ENCODE measurements at places on chromosomes 13 and 19.
A peak's percentile ranks its signal among the peaks of the same experiment; 100 is the strongest.

GRCh38 chr19:44260343-44260681, 626 bp downstream of the ZNF233 start:
- DNase-seq, result no peak

DNA sequence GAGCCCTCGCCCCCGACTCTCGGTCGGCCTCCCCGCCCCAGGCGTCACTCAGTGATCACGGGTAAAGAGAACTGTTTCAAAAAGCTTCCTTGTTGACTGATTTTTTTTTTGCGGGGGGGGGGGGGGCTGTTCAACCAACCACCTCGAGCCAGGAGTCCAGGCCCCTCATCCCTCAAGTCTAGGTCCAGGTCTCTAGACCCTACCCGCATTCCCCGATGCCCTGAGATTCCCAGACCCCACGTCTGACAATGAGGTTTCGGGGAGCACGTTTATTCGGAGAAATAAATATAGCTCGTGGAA, 4.3 kb downstream of the HRC start:
- no peak for DNase-seq

DNA sequence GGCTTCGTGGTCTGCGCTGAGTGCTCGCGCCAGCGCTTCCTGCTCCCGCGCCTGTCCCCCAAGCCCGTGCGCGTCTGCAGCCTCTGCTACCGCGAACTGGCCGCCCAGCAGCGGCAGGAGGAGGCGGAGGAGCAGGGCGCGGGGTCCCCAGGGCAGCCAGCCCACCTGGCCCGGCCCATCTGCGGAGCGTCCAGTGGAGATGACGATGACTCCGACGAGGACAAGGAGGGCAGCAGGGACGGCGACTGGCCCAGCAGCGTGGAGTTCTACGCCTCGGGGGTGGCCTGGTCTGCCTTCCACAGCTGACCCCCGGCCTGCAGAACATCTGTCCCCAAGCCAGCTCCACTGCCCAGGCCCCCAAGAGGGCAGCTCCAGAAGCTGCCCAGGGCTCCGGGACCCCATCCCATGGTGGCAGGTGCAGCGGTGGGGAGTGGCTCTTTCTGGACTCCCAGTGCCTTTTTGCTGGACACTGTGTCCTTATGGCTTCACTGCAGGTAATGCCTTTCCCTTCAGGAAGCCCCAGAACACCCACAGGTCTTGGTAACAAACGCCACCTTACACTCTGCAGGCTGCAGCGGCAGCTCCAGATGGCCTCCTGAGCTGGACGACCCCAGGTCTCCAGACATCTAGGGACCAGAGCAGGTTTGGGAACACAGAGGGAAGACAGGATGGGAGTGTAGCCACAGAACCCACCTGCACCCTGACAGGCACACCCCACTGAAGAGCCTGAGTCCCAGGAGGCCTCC, 9.3 kb downstream of the PLEKHF1 start:
- no peak for DNase-seq

GRCh38 chr13:45688577-45688976, 13.5 kb upstream of the CBY2 start:
- no peak for DNase-seq

DNA sequence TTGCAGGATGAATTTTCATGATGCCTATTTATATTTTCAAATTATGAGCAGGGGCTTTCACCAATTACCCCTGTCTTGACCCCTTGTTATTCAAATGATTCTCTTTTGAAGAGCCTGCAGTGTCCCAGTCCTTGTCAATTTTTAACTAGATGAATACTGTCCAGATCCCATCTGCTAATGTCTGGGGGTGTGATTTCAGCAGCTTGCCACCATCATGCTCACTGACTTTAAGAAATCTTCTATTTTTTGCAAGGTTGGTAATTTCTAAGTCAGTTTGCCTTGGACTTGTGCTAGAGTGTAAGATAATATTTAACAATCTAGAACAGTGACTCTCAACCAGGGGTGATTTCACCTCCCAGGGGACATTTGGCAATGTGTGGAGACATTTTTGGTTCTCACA, 106.0 kb downstream of the CACNA1A start:
- DNase-seq, result no peak

DNA sequence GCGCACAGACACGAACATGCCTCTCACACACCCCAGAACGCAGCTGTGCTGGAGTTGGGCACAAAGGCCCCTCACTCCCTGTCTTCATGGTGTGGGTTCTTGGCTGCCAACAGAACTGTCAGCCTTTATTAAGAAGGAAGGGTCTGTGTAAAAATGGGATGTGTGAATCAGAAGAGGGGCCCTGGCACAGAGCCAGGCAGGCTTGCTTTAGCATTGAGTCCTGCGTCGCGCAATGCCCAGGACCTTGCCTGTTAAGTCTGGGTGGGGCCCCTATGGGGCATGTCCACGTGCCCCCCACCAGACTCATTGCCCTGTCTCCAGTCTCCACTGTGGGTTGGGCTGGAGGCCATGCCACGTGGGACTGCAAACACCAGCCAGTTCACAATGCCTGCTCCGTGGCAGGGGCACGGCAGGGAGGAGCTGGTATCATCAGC, 84.8 kb downstream of the SLC7A1 start:
- DNase-seq, result no peak

DNA sequence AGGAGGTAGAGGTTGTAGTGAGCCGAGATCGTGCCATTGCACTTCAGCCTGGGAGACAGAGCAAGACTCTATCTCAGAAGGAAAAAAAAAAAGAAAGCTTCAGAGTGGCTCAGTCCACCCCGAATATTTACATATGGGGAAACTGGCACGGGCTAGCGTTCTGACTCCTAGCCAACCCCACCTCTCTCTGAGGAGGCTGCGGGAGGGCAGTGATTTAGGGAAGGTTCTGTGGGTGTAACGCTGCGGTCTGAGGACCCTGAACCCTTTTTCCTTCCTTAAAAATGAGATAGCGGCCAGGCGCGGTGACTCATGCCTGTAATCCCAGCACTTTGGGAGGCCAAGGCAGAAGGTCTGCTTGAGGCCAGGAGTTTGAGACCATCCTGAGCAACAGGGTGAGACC, 5.0 kb downstream of the LRRC25 start:
- no peak for DNase-seq

- no peak for DNase-seq
These were observed 1730.1 kb downstream of the SLITRK5 start for GRCh38 chr13:89401264-89401675.

DNA sequence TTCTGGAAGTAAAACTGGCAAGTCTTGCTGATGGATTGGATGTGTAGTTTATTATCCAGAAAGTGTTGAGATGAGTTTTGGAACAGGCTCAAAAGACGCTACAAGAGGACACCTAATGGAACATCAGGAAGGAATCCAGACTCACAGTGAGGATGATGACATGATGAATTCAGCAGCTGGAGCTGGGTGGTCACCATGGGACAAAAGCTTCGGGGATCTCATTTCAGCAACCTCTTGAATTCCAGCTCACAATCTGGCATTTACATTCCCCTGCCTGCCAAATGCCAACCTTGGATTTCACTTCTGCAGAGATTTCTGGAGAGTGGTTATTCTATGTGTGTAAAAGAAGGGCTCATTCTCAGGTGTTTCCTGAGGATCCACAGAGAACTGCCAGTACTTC, 288.0 kb upstream of the TMTC4 start:
- no peak for DNase-seq

- DNase-seq, result no peak
These were observed 22.9 kb downstream of the SLC7A1 start for GRCh38 chr13:29572575-29572974.

DNA sequence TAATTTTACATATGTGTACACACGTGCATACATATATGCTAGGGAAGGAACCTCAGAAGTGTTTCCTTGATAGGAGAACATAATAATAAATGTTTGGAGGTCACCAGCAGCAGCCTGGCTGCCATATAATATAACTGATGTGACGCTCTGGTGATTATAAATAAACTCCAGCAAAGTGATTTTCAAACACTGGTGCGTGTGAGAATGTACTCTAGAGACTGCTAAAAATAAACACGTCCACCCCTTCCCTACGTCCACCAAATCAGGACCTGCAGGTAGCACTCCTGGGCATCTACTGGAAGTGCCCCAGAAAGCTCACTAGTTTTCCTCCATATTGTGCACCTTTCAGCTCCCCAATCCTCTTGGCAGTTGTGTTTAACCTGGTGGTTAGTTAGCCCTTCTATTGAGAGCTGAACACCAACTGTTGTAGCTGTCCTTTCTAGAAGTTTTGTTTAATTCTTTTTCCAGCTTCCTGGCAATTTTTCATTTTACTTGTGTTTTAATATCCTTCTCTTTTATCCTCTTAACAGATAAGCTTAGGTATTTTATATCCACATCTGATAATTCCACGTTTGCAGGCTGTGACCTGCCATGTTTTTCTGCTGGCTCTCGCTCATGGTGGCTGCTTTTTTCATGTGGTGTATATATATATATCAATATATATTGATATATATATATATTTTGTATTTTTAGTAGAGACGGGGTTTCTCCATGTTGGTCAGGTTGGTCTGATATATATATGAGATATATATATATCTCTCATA, 13.0 kb downstream of the OPA3 start:
- DNase-seq, result no peak

DNA sequence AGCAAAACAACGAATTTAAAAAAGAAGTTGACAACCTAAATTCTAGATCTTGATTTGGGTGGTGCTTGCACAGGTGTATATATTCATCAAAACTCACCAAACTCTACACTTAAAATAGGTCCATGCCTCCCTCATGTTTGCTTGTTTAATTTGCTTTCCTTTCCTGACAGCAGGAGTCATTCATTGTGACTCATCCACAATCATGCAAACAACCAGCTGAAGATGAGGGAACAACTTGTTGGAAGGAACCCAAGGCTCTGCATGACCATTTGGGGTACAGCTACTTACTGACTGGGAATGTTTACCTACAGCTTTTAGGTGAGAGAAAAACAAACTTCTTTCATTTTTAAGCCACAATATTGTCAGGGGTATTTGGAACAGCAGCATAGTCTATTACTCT, 96.6 kb downstream of the RXFP2 start:
- no peak for DNase-seq

GRCh38 chr19:19745496-19746285, 12.8 kb upstream of the ZNF14 start:
- no peak for DNase-seq

DNA sequence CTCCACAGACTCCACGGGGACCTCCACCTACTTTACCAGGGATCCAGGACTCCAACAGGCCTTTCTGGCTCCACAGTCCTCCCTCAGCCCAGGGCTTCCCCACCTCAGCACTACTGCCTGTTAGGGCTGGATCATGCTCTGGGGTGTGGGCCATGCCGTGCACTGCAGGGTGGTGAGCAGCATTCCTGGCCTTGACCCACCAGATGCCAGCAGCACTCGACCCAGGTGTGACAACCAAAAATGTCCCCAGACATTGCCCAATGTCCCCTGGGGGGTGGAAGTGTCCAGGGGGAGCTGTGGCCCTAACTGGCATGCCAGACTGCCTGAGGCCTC, 42.0 kb downstream of the EPS15L1 start:
- no peak for DNase-seq

- DNase-seq, result no peak
These were observed 109.4 kb downstream of the CRYL1 start for GRCh38 chr13:20416223-20416745.

DNA sequence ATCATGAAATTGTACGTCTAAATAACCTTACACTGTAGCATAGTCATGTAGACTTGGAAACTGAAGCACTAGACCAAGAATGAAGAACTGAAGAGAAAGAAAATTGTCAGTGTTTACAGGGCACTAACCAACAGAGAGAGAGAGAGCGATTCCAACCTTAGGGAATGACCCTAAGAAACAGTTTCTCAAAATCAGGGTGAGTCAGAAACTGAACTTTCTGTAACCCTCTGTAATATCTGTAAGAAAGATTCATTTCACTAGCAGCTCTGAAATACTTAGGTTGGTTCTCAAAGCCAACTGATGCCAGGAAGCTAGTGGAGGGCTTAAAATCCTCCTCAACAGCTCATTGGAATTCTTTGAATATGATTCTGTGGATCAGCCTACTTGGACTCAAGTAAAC, 936.9 kb downstream of the EFNB2 start:
- no peak for DNase-seq

DNA sequence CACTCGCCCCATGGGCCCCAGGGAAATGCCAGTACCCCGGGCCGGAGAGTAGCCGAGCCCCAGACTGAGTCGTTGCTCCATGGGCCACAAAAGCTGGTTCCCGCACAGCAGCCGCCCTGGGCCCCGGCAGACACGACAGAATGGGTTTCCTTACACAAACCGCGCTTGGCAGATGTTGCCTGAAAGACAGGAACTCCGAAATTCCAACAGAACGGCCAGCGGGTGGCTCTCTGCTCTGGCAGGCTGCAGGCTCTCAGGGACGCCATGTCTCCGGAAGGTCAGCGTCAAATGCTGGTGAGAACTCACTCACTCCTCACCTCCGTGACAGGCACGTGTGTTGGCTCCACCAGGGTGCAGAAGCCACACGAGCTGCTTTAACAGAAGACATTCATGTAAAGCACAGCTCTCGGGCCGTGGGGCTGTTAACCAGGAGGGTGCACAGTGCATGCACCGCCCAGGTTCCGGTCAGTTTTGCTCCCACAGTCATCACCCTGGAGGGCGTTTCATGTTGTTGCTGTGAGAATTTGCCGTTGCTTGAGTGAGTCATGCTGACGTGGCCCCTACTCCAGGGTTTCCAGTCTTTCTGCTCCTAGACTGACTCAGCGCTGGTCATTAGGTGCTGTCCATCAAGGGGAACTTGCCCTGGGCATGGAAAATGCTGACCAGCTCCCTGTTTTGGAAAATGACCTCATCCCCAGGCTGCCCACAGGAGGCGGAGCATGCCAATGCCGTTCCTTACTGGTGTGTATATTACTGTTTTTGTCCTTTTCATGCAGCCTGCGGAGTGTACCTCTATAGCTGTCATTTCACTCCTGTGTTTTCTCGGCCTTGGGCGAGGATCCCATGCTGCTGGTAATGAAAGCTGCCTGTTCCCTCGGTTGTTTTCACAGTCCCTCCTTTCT, 44.8 kb downstream of the ANKRD10 start:
- peak; percentile 99 for DNase-seq

- no peak for DNase-seq
These were observed 9.5 kb downstream of the MEF2B start for GRCh38 chr19:19160461-19161035.

DNA sequence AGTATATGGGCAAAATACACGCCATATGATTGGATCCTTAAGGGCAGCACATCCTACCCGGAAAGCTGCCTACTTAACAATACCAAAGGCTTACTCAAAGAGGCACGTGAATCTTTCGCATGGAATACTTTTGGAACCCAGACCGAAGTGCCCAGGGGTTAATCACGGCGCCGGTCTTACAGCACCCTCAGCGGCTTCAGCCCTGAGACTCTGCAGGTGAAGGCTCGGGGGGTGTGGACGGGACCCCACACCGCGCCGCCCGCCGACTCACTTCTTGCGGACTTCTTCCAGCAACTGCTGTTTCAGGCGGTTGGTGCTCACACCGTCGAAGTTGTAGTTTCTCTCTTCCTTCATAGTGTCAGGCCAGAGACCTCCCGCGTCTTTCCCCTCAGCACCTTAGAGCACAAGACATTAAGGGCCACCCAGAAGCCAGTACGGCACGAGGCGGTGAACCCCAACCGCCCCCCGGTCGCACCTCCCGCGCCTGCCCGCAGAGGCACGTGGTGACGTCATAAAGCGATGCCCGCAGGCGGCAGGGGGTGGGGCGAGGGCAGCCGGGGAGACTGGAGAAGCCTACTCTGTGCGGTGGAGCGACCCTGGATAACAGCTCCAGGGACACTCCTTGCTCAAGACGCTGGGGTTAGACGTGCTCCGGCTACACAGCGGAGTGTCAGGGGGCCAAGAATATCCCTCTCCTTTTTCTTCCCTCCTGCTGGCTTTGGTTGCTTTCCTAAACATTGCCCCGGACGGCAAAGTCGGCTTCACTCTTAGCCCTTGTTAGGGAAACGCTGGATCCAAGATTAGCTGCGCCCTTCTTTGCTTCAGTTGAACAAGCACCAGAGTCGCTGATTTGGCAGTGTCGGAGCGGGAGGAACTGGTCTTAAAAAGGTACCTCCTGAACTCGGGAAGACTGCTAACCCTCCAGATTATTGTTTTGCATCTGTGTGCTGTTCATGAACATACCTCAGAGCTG, at the start of gene CCDC169:
CCDC169 (minus strand) TSS at position 449 of the 973 bp plus-strand sequence; CDS start at position 354, 95 bp downstream.
- peak; percentile 54 for DNase-seq
